Stimulated activated naive CD4-positive, alpha-beta T cell (primary cell): ENCODE measurements at places on chromosomes 6 and 20.

DNA sequence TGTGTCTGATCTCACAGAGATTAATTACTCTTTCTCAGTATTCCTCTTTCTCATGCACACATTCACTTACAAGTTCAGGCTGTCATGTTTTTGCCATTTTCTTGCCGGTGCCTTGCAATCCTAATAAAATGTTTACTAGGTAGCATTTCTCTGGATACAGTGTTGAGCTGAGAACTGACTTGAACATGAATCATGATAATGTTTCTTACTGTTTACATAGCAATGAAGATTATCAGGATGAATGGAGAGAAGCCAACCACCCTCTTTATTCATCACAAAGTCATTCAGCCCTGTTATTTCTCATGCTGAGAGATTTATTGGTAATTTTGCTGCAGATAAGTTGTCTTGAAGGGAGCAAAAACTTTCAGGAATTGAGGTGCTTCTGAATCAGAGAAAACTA lies 185.5 kb upstream of the ECI2 start:
- no peak for DNase-seq

DNA sequence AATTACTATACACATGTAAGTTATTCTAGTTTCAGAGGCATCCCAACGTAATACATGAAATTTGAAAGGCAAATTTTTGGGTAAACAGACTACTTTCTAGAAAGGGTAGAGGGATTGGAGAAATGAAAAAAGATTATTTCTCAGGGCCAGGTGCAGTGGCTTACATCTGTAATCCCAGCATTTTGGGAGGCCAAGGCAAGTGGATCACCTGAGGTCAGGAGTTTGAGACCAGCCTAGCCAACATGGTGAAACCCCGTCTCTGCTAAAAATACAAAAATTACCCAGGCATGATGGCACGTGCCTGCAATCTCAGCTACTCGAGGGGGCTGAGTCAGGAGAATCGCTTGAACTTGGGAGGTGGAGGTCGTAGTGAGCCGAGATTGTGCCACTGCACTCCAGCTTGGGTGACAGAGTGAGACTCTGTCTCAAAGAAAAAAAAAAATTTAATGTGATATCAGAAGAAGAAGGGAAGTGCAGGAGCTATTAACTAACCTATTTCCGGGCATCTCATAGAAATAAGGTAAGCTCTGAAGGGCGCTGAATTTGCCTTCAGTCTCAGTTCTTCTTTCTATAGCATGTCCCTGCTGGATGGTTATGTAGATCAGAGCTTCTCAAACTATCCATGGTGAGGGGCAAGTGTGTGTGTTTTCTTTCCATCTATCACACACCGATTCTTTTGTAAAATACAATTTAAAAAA lies 100.3 kb upstream of the MTHFD1L start:
- no peak for DNase-seq

- no peak for DNase-seq
Observed at GRCh38 chr20:25237610-25238318, 10.1 kb upstream of the PYGB start.

GRCh38 chr20:50843331-50844276 lies 48.7 kb downstream of the BCAS4 start:
- DNase-seq = no peak

- DNase-seq = no peak
Observed at GRCh38 chr20:17530153-17530552, 1.0 kb downstream of the BFSP1 start.

DNA sequence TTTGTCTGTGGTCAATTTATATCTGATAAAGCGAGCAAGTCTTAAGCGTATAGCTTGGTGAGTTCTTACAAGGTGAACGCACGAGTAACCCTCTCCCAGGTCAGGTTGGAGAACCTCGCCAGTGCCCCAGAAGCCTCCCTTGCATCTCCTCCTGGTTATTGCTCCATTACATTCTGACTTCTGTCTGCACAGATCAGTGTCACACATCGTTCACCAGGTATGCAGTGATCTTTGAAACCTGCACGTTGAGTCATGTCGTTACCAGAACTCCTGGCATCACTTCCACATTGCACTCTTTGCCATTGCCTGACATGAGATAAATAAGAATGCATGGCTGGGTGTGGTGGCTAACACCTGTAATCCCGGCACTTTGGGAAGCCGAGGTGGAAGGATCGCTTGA lies 44.2 kb downstream of the AKAP12 start:
- DNase-seq = no peak

- no peak for DNase-seq
Observed at GRCh38 chr6:2714111-2714895, 36.4 kb downstream of the MYLK4 start.

- no peak for DNase-seq
Observed at GRCh38 chr6:81381382-81381916, 371.0 kb downstream of the TENT5A start.

DNA sequence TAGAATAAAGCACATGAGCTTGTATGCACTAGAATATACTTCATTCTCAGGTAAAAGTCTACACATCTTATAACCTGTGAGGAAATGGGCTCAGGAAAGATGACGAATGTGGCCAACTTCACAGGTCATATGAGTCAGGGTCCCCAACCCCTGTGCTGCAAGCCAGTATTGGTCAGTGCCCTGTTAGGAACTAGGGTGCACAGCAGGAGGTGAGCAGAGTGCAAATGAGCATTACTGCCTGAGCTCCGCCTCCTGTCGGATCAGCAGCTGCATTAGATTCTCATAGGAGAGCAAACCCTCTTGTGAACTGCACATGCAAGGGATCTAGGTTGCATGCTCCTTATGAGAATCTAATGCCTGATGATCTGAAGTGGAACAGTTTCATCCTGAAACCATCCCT lies 182.3 kb downstream of the TRDN start:
- DNase-seq = no peak

GRCh38 chr6:116530436-116530835 lies 15.0 kb downstream of the TRAPPC3L start:
- DNase-seq = no peak

GRCh38 chr6:22536122-22536521 lies 33.2 kb upstream of the HDGFL1 start:
- DNase-seq = no peak

- no peak for DNase-seq
Observed at GRCh38 chr6:28251661-28252008, 434 bp downstream of the ZKSCAN4 start.

GRCh38 chr6:6379573-6379972 lies 59.1 kb upstream of the F13A1 start:
- DNase-seq = no peak

GRCh38 chr6:94341173-94341572 lies 921.8 kb upstream of the EPHA7 start:
- no peak for DNase-seq

DNA sequence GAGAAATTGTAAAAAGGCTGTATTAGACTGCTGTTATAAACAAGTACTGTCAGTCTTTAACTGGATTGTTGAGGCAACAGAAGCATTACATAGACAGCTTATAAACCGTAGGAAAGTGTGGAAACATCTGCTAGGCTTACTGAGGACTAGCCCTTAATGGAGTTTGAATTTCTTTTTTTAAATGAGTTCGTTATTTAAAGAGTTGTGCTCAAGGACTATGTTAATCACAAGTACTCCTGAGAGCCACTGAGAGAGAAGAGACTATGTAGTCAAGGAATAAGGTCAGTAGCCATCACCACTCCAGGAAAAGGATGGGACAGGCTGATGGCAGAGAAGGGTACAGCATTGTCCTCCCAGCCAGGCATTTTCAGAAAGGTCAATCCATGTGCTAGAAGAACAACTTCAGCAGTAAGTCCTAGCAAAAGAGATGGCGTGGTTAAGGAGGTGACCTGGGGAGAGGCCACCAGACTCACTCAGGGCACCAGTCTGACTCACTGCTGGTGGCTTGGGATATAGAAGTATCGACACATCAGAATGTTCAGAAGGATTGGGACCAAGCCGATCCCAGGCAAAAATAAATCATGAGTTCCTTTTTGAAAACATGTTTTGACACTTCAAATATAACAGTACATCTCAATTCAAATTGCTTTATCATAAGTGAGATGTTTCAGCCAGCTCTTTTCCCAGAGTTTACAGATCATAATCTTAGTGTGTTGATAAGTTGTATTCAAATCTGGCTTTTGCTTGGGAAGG lies 6.4 kb downstream of the RPS12 start:
- DNase-seq = no peak

- no peak for DNase-seq
Observed at GRCh38 chr6:108737594-108738546, 110.4 kb upstream of the ARMC2 start.

- no peak for DNase-seq
Observed at GRCh38 chr20:45588800-45589199, 9.7 kb upstream of the WFDC8 start.

GRCh38 chr6:90691823-90692222 lies 105.0 kb upstream of the MAP3K7 start:
- DNase-seq = no peak

DNA sequence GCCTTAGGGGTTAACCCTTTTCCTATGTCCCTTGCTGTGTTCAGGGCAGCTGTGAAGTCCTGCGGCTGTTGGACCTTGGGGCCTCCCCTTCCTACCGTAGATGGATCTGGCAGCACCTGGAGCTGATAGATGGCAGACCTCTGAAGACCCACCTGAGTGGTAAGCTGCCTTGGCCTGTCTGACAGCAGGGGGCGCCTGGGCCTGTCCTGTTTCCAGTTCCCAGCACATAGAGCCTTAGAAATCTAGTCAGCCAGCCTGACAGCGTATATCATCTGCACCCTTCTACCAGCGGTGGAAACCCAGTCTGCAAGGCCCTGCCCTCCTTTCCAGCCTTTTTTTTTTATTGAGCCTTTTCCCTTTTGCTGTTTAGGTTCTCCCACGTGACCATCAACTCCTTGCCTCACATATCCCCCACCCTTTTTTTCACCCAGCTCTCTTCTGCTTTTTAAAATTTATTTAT lies 26.6 kb downstream of the CNBD2 start:
- DNase-seq = peak; percentile 78
